ENCODE measurements at places on chromosomes 13 and 19.

GRCh38 chr19:13031917-13032623, 36.8 kb downstream of the NFIX start:
- no peak for DNase-seq

GRCh38 chr19:10271543-10272086, 695 bp downstream of the ICAM1 start:
- no peak for DNase-seq

DNA sequence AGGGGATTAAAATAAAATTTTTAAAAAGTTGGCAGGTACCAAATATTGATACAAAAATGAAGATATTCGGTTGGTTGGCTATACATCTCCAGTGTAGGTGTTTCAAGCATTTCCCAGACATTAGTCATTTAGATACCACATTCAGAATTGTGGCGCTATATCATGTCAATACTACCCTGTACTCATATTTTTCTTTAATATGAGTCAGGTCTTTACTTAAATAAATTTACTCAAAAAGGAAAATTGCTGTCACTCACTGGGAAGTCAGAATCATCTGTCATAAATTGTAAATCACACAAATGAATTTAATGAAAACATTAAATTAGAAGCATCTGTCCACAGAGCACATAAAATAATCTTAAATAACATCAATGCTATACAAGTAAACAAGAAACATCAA, 134.2 kb downstream of the TSHZ3 start:
- no peak for DNase-seq

DNA sequence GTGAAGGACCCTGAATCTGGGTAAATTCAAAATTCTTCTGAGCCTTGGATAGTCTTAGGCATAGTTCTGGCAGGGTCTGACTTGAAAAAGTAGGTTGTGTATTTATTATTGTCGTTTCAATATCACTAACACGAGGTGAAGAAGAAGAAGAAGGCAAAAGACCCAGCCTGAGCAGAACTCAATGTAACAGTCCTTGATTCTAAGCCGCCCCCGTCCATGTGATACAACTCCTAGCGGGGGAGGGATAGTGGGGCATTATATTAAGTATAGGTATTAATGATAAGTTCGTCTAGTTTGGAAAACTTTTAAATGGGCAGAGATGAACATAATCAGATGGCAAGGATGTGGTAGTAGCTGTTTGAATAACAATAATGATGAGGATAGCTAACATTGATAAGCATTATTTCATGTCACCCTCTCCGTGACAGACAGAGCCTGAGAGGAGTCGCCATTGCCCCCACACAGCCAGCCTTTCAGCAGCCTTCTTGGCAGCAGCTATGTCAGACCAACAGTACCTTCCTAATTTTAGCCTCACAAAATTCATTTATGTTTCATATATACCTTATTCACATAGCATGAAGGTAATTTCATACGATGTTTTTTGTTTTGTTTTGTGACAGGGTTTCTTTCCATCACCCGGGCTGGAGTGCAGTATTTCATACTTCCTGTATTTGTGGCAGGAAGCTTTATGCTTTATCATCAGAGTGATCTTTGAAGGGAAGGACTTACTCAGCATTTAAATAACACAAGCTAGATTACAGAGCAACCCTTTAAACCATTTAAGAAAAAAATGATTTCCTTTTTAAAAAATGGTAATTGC, 64.4 kb upstream of the NPAS1 start:
- no peak for DNase-seq

DNA sequence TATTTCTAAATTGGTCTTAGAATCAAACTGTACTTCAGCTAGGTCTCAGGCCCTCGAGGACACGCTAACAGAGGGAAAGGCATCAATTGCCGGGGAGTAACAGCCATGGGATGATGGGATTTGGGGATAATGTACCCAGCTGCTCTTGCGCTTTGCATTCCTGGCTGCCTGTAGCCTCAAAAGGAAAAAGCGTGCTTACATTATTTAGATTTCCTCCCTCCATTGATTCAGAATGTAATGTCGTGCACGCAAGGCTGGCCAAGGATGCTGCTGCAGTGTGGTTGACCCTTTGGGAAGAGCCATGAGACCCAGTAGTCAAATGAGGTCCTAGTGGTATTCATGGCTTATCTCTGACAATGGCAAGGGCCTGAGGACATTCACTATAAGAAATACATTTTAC, 95.1 kb downstream of the SLC7A1 start:
- no peak for DNase-seq

DNA sequence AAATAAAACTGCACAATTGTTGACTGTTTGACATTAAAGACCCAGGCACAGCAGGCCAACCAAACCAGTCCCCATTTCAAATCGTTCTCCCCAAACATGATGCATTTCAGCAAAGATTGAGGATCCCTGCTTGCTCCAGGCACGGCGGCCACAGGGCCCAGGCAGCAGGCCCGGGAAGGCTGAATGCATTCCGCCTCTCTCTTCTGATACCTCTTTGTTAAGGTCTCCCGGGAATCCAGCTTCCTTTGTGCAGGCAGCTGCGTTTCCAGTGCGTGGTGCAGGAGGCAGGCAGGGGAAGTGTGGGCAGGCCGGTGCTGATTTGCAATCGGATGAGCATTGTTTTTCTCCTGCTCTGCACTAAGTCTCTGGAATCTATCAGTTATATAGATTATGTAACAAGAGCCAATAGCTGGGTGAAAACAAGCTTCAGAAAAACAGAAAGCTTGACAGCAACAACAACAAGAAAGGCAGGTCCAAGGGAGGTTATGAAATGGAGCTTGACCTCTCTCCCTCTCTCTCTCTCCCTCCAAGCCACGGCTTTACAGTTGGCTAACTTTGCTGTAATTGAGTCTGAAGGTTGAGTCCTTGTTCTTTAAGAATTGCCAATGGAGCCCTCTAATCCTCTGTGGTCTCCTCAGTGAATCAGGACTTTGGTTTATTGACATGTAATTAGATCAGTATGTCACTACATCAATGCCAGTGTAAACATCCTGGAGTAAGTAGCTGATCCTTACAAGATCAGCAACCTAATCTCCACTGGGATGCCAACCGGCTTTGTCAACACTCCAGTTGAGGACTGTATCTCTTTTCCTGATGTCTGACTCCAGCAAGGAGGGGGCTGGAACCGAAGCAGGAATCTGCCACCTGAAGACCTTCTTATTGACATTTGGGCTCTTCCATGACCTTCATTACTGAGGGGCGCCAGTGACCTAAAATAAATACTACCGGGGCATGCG, 338.0 kb downstream of the TEX29 start:
- no peak for DNase-seq

DNA sequence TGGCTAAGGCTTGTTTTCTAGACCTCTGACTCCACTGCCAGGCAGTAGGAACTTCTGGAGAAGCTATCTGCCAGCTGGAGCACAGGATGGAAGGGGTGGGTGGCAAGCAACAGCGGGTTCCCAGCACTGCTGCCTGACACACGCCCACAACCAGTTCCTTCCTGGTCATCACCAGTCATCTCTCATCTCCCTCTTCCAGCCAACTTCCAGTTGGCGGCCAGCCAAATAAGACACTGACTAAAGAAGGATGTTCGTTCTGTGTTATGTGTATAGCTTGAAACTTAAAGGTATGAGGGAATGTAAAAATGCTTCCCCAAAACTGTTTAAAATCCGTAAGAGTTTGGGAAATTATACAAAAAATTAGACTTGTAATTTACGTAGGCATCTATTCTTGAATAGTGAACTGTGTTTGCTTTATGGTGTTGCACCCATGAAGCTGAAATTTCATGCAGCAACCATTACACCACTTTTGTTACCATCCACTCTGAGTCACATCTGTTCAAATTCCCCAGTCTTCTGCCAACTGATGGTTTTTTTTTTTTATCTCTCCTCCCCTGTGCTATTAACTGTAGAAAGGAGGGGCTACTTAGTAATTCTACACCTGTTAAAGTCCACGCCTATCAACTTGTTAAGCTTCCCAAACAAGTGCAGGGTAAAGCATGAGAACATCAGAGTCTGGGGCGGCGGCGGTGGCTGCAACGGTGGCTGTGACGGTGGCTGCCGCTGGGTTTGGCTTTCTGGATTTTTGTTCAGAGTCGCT, 86.2 kb upstream of the FRY start:
- no peak for DNase-seq

GRCh38 chr13:99501184-99501847, at the start of gene TM9SF2:
Gene TM9SF2, plus strand, starts transcription at chr13:99501472. Its CDS starts 135 bp downstream, at chr13:99501607.
- DNase-seq, result peak; percentile 91

GRCh38 chr13:86909318-86909717, 761.9 kb upstream of the SLITRK5 start:
- no peak for DNase-seq

- DNase-seq, result no peak
Measured at GRCh38 chr13:111614613-111615012, 294.2 kb downstream of the TEX29 start.

DNA sequence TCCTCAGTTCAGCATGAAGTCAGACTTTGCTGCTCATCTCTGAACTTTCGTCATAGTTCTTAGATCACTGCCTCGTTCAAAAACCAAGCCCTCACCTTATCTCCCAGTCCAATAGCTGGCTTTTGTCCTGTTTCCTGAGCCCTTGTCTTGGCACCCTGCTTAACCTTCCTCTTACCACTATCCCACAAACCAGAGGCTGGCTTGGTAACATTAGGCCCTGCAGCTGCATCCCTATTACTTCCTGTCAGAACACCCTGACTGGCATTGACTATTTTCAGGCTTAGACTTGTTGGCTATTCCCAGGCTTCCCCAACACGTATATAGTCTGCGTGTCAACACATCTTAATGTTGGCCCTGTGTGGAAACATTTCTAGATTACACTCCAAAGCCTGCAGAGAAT, 172.4 kb downstream of the VWA8 start:
- no peak for DNase-seq

DNA sequence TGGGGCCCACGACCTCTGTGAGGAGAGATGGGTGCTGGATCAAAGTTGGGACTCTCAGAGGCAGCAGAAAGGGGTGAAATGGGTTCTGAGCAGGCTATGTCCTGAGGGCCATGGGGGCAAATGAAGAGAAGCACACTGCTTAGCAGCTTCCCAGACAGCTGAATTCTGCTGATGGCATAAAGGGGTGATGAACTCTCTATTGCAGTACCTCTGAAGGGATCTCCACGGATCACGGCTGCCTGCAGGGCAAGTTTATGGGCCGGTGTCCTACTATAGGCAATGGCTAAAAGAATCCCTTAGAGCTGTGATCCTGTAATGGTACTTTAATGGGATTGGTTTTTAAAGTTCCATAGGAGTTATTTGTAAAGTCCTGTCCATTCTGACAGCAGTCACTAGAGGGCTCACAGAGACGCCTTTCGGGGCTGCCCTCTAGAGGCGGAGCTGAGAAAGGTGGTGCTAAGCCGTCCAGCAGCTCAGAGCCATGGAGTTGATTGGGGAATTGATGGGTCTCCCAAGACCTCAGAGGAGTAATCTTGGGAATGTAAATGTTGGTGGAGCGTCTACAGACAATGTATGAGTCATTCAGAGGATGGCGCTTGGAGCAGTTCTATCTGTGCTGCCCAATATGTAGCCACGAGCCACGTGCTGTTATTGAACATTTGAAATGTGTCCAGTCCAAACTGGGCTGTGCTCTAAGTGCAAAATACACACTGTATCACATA, 287.3 kb downstream of the COG6 start:
- peak; percentile 55 for DNase-seq

DNA sequence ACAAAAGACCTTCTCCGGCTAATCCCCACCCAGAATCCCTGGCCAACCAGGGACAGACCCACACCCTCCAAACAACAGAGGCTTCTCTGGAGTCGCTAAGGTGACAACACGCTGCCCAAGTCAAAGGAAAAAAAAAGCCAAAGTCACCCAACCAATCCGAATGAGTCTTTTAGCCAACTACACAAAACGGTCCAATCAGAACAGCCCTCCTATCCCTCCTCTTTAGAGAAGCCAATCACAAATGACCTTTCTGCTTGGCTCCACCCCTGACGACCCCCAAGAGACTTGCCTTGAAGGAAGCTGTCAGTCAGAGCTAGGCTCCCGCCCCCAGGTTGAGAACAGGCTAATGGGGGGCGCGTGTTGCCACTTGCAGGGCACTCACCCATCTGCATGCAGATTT, 6.6 kb upstream of the FBXW9 start:
- DNase-seq, result no peak

- DNase-seq, result no peak
Measured at GRCh38 chr19:3151563-3152418, 16.0 kb downstream of the GNA15 start.

DNA sequence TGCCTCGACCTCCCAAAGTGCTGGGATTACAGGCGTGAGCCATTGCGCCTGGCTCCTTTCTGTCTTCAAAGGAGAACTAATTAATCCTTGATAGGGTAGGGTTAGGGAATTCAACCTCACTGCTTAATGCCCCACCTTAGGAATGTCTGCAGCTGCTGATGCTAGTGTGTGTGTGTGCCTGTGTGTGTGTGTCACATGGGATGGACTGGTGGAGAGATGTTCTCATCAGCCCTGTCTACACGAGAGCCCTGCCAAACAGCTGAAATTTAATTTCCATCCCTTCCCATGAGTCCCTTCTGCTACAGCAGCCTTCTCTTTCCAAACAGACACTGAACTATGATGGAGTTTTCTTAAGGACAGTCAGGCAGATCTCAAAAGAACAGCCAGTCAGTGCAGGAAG, 46.5 kb upstream of the CLDN10 start:
- no peak for DNase-seq

DNA sequence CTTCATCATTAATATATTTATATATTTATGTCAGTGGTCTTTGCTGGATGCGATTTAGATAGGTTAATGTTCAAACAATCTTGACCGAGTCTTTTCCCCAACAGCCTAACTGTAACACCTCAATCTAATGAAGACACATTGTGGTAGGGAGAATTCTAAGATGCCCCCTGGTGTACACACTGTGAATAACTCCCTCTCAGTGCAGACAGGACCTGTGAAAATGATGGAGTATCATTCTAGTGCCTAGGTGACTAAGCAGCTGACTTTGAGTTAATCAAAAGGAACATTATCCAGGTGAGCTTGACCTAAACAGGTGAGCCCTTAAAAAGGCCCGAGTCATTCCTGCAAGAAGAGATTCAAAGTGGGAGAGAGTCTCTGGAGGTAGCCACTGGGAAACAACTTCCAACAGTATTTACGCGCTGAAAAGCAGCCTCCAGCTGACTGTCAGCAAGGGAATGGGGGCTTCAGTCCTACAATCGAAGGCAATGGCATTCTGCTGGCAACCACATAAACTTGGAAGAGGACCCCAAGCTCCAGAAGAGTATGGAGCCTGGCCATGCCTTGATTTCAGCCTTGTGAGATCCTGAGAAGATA, 28.0 kb upstream of the KBTBD7 start:
- no peak for DNase-seq

GRCh38 chr13:94415500-94416237, 63.8 kb downstream of the DCT start:
- DNase-seq, result no peak

DNA sequence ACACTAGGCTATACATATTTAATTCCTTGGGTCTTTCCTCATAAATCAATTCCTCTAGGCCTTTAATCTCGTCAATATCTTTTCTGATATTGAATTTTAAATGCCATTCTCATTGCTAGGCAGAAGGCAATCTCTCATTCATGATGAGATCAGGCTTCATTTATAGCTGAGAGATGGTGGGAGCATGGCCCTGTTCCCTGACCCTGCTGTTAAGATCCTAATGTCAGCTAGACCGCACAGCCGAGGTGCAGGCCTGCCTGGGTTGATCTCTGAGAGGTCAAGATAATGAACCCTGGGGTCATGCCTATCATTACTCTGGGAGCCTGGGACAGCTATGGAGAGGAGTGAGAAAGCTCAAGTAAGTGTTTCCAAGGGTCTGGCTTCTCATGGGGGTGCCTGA, 253.8 kb downstream of the DNAJC15 start:
- DNase-seq, result no peak

- DNase-seq, result no peak
Measured at GRCh38 chr19:35727956-35728706, 10.3 kb downstream of the KMT2B start.

GRCh38 chr19:11322269-11323024, 17.0 kb downstream of the RAB3D start:
- no peak for DNase-seq

Data from stimulated activated CD4-positive, alpha-beta T cell treated with anti-CD3 and anti-CD28 coated beads, TNF-alpha, amount 100 ng/mL, for 1 hour (primary cell).